Stimulated activated CD4-positive, alpha-beta T cell treated with anti-CD3 and anti-CD28 coated beads, Interleukin-1b, Interleukin-23, amount 100 ng/mL, for 24 hours (primary cell): ENCODE measurements at places on chromosomes 1 and 21.

DNA sequence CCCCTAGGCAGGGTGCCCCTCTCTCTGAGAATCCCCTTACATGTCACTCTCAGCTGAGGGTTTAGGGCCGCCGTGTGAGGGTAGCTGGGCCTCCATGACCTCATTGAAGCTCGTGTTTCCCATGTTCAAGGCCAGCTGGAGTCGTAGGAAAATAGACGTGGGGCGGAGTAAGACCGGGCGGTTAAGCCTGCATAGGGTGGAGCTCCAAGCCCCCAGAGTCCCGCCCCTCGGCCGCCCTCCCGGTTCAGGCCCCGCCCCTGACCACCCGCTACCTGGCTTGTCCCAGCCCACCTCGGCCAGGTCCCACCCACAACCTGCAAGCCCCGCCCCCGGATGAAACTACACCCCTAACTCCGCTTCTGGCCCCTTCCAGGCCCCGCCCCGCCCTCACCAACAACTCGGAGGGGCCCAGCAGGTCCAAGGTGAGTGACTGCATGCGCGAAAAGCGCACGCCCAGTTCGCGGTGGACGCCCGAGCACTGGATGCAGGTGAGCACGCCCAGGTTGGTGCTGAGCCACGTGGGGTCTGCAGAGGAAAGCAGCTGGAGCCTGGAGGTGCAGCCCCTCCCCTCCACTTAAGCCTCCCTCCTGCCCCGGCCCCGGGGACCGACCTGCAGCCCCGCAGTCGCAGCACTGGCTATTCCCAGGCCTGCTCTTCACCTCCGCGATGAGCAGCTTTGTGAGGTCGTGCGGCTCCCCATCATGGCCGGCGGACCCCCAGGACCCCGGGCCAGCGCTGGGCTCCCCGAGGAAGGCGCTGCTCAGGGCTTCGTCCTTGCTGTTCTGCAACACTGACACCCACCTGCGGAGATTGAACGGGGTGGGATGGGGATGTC is 12.2 kb upstream of the TCEA3 start:
- no peak for DNase-seq

DNA sequence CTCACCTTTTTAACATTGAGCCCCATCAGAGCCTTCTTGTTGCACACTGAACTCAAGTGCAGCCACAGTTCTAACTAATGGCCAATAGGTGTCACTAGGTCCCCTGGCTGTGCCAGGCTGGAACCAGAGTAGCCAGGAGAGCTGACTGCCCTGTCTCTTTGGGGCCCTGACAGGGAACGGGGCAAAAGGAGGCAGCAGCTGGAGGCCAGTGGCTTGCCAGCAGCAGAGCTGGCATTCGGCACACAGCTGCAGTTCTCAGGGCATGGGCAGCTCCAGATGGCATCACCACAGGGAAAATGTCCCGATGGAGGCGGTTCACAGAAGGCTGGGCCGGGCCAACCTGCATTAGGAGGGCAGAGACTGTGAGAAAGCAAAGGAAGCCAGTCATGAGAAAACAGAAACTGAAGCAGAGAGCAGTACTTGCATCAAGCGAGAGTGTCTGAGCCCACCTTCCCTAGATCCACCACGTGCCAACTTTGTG is 188.6 kb downstream of the FCRL5 start:
- no peak for DNase-seq

DNA sequence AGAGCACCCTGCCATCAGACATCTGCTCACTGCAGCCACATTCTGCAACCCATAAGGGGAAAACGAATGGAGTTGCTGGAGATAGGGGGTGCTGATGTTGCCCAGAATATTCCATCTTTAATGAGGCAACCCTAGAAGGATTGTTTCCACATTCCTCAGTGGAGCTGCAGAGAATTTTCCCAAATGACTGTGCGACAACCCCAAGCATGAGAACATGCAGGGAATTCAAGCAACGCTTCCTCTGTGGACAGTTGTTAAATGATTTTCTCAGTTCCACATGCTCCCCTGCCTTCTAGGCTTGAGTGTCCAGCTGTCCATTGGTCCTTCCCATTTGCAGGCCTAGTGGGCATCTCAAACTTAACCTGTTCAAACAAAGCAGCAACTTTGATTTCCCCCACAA is 20.5 kb upstream of the UBL4B start:
- no peak for DNase-seq

GRCh38 chr1:219926363-219926998 is 1.9 kb downstream of the SLC30A10 start:
- DNase-seq = no peak

GRCh38 chr1:231738554-231738953 is 112.0 kb downstream of the DISC1 start:
- no peak for DNase-seq

DNA sequence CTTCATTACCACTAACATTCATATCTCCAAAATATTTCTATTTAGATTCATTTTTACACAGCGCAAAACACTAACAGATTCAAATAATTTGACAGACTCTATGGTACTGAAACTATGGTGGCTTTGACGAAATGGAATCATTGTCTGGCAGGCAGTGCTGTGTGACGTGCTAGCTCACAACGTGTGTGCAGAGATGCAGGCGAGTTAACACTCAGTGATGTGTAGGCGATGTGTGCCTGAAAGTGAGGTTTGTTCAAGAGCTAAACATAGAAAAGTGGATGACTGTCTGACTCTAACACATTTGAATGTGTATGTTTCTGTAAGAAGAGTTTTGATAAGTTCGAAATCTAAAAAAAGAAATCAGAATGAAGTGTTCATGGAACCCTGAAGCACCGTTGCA is 97.7 kb downstream of the RYR2 start:
- DNase-seq = no peak

- no peak for DNase-seq
These were observed 86.0 kb downstream of the PBX1 start for GRCh38 chr1:164644774-164645644.
